ENCODE measurements at places on chromosomes 3 and 15.
A peak's percentile ranks its signal among the peaks of the same experiment; 100 is the strongest.

- no peak for ATAC-seq
These were observed 254.4 kb upstream of the GPR149 start for GRCh38 chr3:154684440-154684839.

GRCh38 chr3:52532838-52533622 lies 627 bp downstream of the NT5DC2 start:
- ATAC-seq, result no peak

GRCh38 chr3:115279939-115280338 lies 132.9 kb upstream of the ZBTB20 start:
- no peak for ATAC-seq

DNA sequence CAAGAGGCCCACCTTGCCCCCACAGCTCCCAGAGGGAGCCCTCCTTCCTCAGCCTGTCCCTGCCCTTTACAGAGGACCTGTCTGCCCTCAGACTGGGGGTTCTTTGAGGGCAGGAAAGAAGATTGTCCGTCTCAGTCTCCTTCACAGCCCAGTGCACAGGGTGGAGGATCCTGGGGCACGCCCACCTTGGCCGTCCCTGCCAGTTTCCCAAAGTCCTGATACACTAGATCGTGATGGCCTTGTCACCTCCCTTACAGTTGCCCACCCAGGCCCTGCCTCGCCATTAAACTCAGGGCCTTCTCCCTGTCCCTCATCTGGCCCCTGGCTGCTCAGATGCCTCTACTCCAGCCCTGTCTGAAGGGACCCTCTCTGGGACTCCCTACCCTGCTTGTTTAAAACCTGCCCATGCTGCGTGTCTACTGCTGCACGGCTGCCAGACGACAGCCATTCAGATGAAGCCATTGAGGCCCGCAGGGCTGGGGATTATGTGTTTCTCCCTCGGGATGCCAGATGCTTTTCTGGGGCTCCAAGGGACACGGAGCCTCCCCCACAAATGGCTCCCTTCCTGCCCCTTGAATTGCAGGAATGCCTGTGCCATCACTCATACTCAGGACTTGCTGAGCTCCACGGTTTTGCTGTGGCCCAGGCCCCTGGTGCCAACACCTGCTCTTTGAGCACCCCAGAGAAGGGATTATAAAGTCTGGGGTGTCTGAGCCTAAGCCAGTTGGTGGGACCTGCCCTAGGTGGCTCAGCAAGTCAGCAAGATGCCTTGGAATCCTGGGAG lies 27.8 kb downstream of the ACSBG1 start:
- no peak for ATAC-seq

DNA sequence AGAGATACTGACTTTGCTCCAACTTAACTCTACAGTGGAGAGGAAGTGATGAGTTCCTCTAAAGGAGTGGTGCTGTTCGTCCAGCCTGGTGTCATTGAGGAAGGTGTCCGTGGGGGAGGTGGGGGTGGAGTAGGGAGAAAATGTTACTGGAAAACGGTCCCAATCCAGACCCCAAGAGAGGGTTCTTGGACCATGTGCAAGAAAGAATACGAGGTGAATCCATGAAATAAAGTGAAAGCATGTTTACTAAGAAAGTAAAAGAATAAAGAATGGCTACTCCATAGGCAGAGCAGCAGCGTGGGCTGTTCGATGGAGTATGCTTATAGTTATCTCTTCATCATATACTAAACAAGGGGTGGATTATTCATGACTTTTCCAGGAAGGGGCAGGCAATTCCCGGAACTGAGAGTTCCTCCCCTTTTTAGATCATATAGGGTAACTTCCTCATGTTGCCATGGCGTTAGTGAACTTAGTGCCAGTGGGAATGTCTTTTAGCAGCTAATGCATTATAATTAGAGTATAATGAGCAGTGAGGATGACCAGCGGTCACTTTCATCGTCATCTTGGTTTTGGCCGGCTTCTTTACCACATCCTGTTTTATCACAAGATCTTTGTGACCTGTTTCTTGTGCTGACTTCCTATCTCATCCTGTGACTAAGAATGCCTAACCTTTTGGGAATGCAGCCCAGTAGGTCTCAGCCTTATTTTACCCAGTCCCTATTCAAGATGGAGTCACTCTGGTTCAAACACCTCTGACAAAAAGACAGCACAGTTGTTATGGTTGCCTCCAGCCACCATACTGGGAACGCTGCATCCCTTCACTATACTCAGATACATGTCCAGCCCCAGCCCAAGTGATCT lies 38.6 kb downstream of the CLEC3B start:
- ATAC-seq, result no peak

DNA sequence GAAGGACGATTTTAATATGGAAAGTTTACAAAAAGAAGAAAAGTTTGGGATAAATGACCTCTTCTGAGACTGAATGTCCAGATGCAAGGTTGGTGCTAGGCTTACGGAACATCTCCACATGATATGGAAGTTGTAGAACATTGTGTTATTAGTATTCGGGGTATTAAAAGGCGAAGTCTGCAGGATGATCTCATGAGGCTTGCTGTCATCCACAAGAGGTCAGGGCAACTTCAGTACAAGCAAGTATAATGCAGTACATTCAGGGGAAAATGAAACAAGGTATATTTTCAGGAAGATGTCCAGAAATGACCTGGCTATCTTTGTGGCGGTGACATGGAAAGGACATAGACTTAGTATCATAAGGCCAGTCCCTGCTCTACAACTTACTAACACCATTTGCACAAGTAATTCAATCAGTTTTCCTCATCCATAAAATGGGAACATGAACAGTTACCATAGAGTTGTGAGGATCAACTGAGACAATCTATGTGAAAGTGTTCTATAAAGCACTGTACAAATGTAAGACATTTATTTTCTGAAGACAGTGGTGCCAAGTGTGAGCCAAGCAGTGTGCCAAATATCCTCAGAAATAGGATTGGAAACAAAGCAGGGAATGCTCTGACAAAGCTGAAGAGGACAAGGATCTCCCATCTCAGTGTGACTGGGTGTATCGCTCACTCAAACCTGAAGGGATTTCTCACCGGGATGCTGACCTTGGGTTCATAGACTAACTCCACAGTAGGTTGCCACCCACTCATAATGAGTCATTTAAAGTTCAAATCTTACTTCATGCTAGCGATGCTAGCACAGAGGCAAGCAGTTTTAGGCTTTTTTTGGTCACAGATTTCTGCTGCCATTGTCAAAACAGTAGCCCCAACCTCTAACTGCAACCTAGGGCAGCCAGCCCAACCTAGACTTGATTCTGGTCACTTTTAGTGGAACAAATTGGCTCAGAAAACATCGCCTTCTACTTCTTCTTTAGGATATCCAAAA lies 118.3 kb downstream of the TIGIT start:
- ATAC-seq, result peak; percentile 86

- no peak for ATAC-seq
These were observed 240.9 kb upstream of the EIF1B start for GRCh38 chr3:40068636-40069035.

GRCh38 chr3:160162440-160162839 lies 62.8 kb upstream of the C3orf80 start:
- no peak for ATAC-seq

DNA sequence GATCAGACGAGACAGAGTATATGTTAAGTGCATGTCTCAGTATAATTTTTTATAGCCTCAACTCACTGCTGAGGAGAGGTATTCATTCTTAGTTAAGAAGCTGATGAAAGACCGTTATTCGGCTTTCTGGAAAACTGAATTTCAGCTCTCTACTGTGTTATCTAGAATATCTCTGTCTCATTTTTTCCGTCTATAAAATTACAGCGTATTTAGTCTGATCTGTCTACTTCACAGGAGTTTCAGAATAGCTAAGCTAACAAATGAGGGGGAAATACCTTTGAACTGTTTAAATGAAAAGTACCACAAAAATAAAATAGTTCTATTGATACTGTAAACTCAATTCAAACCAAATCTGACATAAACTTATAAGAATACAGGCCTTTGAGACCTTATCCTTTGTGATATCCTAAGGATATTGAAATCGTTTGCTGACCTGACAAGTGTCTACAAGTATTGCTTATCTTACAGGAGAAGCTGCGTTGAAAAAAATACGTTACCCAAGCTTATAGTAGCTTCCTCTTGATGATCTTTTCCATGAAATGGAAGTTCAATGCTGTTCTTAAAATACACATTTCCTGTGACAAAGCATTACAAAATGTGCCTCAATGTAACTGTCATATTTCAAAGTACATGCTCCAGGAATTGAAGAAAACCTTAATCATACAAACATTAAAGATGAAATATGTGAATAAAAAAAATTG lies 104.6 kb downstream of the IL1RAP start:
- ATAC-seq, result peak; percentile 81

- no peak for ATAC-seq
These were observed 15.8 kb downstream of the UROC1 start for GRCh38 chr3:126501736-126502135.

- ATAC-seq, result no peak
These were observed 31.4 kb upstream of the LRIG1 start for GRCh38 chr3:66532160-66532587.

- peak; percentile 55 for ATAC-seq
These were observed at the start of gene PLAAT1 for GRCh38 chr3:193240850-193241706. PLAAT1 (plus strand) TSS chr3:193241222; CDS start chr3:193255651, 14,429 bp downstream.

DNA sequence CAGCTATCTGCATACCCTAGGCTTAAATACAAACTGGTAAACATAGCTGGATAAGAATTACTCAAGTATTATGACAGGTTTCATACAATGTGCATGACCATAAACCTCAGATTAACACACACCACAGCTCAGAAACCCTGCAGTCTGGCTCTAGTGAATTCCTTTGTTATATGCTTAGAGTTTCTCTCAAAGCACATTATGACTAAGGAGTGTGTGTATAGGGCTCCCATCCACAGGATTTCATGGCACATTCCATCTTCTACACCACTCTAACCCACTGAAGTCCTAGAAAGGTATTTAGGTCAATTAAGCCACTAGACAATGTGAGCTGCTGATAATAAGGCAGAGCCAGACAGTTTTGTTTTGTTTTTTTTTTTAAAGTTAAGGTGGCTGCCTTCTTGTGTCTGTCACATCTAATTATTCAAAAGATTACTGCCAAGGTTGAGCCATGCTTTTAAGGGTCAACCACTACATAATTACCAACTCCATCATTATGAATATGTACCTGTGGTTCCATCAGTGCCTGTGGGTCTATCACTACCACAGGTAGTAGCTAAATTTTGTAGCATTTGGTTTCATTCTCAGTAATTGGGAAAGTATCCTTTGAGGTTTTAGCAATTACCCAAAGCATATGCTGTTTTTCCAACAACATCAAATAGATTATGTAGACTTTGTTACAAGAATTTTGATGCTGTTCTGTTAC lies 107.0 kb downstream of the ALCAM start:
- peak; percentile 27 for ATAC-seq

DNA sequence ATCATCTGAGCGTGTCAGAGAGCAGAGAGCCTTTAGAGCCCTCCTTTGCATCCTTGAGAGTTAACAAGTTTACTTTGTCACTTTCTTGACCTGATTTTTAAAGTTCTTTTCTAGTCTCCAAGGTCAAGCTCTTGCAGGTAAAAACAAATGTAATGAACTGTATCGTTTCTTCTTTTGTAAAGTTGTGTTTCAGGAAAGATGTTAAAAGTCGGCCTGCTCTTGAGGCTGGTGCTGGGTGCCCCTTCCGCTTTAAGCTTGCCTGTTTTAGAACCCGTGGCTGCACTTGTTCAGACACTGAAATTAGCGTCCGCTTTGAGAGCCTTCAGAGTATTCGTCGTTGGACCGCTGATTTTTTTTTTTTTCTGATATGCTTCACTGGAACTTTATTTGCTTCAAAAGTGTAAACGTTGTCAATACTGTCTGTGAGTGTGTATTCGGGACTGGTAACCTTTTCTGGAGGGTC lies 52.6 kb upstream of the ULK4 start:
- ATAC-seq, result no peak

DNA sequence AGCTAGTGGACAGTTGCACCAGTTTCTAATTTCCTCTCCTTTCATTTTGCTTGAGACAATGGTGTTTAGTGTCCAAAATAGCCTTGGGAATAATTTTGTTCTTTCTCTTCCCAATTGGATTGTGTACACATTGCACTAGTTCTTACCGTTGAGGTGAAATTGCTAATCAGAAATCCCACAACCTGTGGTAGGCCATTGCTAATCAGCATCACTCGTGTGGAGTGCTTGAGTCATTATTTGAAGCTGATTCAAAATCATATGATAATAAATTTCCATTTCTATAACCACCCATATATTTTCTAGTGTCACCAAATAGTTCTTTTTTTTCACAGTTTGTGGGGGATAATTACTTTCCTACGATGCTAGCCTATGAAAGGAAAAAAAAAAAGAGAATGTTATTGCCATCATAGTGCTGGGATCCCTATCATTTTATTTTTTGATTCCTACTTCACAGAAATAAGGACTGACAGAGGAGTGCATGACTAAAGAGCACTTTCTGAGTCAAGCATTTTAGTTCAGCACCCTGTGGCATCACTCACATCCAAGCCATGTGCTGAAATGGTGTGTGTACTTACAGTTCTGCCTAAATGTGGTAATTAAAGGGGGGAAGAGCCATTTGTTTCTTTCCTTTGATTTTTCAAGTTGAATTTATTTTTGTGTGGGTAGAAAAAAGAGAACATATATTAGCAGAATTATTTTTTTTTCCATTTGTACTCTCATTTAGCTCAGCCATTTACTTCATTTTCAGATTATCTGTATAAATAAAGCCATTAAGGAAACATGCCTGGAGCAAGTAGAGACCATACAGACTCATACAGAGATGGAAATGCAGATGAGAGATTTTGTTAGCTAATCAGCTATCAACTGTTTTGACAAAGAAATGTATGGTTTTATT lies 108.0 kb upstream of the MEIS2 start:
- ATAC-seq, result no peak

DNA sequence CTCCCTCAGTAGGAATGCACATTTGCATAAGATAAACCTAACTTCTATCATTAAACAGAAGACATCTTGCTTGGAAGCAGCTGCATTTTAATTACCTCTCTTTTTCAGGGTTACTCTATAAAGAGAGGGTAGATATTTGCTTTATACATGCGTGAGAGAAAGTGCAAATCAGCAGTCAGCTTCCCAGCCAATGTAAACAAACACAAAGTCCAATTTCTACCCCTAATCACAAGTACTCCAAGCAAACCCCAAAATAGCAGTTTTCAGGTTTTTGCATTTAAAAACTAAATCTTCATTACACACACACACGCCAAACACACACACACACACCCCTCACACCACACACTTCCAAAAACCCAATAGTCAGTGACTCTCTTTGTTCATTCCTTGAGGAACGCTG lies 303.9 kb upstream of the ALCAM start:
- ATAC-seq, result no peak

DNA sequence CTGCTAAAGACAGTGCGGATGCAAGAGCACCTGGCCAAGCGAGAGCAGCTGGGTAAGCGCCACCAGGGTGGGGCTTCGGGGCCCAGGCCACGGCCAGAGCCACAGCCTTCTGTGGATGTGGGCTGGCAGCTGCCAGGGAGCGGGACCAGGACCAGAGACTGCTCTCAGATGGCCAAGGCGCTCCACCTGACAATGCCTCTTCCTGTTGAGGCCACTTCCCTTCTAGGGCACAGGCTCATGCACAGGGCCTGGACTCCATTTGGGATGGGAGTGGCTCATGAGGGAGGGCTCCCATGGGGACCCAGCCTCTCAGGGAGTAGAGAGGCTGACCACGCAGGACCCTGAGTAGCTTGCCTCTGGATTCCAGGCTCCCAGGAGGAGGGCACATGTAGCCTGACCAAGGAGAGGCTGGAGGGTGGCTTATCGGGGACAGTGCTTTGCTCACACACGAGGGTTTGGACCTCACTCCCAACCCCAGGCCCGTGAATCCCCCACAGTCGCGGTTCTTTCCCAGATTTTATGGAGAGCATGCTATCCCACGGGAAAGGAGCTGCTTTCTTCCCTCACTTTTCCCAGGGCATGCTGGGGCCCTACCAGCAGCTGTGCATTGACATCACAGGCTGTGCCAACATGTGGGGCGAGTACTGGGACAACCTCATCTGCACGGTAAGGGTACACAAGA lies 25.1 kb downstream of the ACAA1 start:
- no peak for ATAC-seq

- ATAC-seq, result no peak
These were observed 77.2 kb upstream of the RNU6-1 start for GRCh38 chr15:67917037-67917436.

Measured in stimulated activated memory B cell treated with anti-CD40 and anti-IgM and Interleukin-4, amounts not matched to agents 10 μg/mL and 1 μg/mL and 100 μg/mL, for 72 hours (primary cell).